Activated CD8-positive, alpha-beta T cell treated with anti-CD3 and anti-CD28 coated beads, Interleukin-2, amount 10 ng/mL, durations not matched to agents 7 days and 5 days (primary cell): ENCODE measurements at places on chromosomes 13 and 19. TPM values are rescaled to one million over a fixed set of nuclear protein-coding genes. Genes with fewer than 3 reads are reported as not detected.
A peak's percentile ranks its signal among the peaks of the same experiment; 100 is the strongest.

DNA sequence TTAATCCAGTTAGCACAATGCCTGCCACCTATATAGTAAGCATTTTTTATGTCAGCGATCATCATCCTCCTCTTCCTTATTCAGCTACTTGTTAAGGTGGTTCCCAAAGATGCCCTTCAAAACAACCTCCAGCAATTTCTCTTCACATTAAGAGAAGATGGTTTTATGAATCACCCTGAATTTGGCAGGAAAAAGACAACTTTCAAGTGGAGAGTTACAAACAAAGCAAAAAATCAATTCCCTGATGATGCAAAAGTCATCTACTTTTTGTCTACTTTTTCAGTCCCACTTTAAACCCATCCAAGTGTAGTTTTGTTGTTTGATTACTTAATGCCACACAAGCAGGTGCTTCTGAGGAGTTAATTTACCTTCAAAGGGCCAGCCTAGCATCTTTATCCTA lies 139.1 kb upstream of the SERP2 start:
- no peak overlapping the region for H3K27ac ChIP-seq
- H3K4me1 ChIP-seq, result peaks cover 10% of the 10 kb centered on the region
- no peaks in the 10 kb centered on the region for H3K36me3 ChIP-seq
- peaks cover 9% of the 10 kb centered on the region for H3K27me3 ChIP-seq

DNA sequence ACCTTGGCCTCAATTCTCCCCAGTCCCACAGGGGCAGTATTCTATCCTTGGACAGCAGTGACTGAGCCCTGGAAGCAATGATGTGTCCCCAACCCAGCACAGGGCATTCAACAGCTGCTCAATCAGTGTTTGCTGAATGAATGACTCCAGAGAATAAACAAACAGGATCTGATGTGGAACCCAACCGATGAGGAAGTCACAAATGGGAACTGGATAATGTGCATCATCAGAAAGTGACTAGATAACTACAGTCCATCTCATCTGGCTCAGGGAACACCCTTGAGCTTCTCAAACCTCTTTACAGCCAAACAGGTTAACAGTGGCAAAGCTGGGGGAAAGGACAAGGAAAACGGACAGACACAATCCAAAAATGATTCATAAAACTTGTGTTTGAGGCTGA lies 8.2 kb downstream of the SLC25A30 start:
- H3K4me1 ChIP-seq, result peaks cover 17% of the 10 kb centered on the region
- H3K4me3 ChIP-seq, result no peak overlapping the region
- peak; percentile 11 for DNase-seq
- H3K27ac ChIP-seq, result no peak overlapping the region

- no peak for DNase-seq
- H3K4me3 ChIP-seq, result no peak overlapping the region
- no peaks in the 10 kb centered on the region for H3K4me1 ChIP-seq
- H3K36me3 ChIP-seq, result peaks cover 19% of the 10 kb centered on the region
- no peak overlapping the region for H3K27ac ChIP-seq
- H3K27me3 ChIP-seq, result peaks cover 3% of the 10 kb centered on the region
These were observed 3.5 kb downstream of the PEG3 start for GRCh38 chr19:56837004-56837403.

DNA sequence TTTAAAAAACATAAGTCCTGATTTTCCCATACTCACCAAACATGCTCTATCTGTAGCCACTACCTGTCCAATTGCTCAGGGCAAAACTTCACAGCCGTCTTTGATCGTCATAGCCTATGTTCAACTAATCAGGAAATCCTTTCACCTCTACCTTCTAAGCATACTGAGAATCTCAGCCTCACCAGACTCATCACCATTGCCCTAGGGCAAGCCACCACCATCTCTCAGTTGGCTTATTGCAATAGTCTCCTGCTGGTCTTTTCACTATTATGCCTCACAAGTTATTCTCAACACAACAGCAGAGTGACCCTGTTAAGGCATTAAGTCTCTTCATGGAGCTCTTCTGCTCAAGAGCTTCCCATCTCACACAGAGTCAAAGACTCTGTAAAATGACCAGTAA lies 260.4 kb upstream of the MAB21L1 start:
- no peak overlapping the region for H3K4me3 ChIP-seq
- H3K27me3 ChIP-seq, result no peaks in the 10 kb centered on the region
- no peak overlapping the region for H3K27ac ChIP-seq
- no peaks in the 10 kb centered on the region for H3K36me3 ChIP-seq
- no peak for DNase-seq
- H3K4me1 ChIP-seq, result no peaks in the 10 kb centered on the region

DNA sequence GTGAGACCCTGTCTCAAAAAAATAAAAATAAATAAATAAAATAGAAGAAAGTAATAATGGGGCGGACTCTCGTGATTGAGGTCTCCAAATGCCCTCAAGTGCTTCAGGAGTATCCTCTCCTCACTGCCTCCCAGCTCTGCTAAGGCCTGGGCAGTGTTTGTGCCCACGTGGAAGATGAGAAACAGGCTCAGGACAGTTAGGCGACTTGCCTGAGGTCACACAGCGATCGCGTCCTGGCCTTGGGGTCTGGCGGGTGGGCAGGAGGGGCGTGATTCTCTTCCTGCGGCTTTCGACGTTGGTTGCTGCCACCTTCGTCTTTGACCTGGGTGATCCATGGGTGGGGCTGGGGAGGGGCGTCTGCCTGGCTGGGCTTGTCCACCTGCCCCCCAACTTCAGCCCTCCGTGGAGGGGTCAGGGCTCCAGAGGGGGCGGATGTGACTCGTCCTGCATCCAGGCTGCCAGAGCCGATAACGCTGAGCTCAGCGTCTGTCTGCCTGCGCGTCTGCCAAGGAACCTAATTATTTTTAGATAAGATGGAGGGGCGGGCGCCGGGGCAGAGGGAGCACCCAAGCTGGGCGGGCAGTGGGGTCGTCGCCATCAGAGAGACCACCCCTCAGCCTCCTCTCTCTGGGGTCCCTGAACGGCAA lies 56.9 kb downstream of the NFIC start:
- H3K36me3 ChIP-seq, result peaks cover 3% of the 10 kb centered on the region
- no peak overlapping the region for H3K27ac ChIP-seq
- H3K4me3 ChIP-seq, result no peak overlapping the region
- no peaks in the 10 kb centered on the region for H3K27me3 ChIP-seq
- DNase-seq, result no peak

- H3K36me3 ChIP-seq, result no peaks in the 10 kb centered on the region
- H3K4me3 ChIP-seq, result no peak overlapping the region
These were observed 1008.1 kb upstream of the SLC10A2 start for GRCh38 chr13:104074326-104074725.

Gene TEX26
- not detected for total RNA-seq

Gene MIR17HG
- 8.1 TPM for total RNA-seq

Gene IFNL1
- not detected for total RNA-seq

Gene ZNF266
- 25.5 TPM for total RNA-seq
